Hematopoietic multipotent progenitor cell treated with erythropoietin and hydrocortisone succinate and interleukin-3 and kit ligand, for 6 days (in vitro differentiated cells): ENCODE measurements at places on chromosomes 7 and 10.

DNA sequence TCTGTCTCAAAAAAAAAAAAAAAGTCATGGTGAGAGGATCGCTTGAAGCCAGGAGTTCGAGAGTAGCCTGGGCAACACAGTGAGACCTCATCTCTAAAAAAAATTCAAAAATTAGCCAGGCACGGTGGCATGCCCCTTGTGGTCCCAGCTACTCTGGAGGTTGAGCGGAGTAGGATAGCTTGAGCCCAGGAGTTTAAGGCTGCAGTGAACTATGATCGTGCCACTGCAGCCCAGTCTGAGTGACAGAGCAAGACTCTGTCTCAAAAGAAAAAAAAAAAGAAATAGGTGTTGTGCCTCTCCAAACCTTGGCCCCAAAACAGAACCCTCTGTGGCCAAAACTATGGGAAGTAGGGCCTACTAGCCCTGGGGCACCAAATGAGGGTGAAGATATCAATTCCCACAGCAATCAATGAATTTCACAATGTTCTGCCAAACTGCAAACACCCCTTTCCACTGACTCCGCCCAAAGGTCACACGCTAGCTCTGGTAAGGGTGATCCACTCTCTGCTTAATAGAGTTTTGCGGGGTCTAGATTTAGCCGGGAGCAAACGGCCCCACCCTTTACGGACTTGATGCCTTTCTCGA is 16.9 kb downstream of the SSC4D start:
- DNase-seq, result no peak

DNA sequence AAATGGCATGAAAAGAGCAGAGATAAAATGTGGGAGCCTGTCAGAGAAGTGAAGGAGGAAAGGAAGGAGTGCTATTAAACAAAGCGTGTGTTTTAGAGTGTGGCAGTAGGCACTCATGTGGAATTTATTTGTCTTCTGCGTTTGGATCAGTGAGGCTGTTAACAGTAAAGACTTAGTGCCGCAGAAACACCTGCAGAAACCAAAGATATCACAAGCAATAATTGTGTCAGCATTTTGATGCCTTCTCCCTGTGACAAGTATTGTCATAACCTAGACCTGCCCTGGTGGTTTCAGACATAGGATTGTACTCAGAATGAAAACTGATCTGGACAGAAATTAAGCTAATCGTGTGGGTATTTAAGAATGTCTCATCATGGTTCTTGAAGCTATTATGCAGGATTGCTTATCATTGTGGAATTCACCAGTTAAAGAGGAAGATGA is 191.0 kb downstream of the CAMK1D start:
- DNase-seq, result peak; percentile 21

DNA sequence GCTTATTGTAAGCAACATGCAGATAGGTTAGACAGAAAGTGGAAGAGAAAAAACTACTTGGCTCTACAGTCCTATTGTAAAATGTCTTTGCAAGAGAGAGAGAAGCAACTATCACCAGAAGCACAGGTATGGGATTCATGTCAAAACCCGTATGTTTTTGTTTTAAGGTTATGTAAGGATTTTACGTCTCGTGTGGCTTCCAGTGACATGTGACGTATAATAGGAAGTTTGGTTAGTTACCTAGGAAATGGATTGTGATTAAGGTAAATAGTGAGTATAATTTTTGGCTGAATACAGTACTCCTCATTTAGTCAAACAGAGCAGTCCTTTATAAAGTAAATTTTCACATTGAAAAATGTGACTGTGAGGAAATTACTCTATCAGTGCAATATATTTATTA is 62.0 kb downstream of the PHF14 start:
- no peak for DNase-seq

DNA sequence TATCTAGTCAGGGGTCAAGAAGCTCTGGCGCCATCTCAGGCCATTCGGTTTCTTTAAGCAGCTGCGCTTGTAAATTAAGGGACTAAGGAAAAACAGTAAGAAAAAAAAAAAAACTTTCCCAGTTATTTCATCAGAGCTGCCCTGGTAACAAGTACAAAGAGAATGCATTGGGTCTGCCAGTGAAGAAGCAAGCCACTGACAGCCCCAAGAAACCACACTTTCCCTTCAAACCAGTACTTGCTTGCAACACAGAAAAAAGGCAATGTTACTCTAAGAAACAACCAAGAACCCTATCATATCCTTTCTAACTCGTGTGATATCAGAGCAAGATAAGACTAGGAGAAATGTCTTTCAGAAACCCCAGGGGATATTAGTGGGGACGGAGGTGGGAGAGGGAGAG is 40.6 kb upstream of the AOAH start:
- DNase-seq, result peak; percentile 30

DNA sequence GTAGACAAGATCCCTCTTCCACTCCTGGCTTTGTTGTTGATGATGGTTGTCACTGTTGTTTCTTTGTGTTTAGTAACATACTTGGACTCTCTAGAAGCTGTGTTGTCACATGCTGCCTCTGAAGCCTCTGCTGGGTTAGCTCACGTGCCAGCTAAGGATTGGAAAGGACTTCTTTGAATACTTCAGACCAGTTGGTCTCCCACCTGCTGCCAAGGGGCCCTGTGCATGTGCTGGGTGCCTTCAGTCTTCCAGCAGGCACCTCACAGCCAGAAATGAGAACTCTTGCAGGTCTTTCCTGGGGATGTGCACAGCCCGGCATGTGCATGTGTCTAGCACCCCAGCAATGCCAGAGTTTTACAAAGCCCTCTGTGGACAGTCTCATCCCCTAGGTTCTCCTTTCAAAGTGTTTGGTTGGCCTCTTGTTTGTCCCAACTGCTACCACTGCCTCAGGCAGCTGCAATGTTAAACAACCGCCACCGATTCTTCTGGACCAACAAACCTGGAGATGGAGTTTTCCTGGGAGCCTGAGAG is 21.7 kb upstream of the NCAPG2 start:
- no peak for DNase-seq

DNA sequence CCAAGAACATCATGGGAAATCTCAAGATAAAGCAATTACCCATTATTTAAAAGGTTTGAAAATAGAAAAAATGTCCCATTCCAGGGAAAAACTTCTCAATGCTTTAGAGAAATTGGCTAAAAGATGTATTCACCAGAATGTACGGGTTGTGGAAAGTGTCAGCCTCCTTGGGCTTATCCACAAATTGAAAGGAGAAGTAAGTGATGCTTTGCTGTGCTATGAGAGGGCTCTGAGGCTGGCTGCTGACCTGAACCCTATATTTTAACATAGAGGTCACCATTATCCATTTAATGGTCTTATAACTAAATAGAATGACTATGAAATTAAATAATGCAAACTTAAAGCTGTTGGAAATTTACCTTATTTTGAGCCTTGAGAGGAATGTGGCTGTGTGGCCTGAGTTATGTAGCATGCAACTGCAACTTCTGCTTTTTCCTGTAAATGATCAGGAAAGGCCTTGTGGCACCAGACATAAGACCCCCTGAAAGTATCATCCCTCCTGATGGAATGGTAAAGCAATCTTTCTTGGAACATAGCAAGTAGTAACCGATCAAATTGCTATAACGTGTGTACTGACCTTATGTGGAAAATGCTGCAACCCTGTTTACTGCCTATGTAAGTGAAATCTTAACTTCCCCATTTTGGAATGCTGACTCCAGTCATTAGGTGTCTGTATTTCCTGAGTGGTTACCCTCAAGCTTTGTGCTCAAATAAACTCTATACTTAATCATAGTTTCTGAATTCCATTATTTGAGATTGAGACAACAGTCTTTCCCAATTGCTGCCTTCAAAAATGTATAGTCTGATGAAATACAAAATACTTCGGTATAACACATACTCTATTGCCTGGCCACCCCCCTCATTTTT is 6.9 kb downstream of the IFIT1B start:
- peak; percentile 51 for DNase-seq

DNA sequence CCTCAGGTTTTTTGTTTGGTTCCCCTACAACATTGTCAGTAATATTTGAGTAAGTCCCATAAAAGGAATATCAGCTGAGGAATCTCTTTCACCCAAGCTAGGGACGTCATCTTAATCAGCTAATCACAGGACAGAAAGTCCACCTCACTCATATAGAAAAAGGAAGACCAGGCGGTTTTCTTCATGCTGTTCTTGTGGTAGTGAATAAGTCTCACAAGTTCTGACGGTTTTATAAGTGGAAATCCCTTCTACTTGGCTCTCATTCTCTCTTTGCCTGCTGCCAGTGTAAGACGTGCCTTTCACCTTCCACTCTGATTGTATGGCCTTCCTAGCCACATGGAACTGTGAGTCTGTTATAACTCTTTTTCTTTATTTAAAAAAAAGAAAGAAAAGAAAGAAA is 308.1 kb upstream of the PFKP start:
- peak; percentile 5 for DNase-seq

- DNase-seq, result no peak
Observed at GRCh38 chr7:158271646-158272045, 316.0 kb downstream of the PTPRN2 start.
